Kidney (tissue), 22 donors: ENCODE measurements at places on chromosomes 16 and 17. TPM values are rescaled to one million over a fixed set of nuclear protein-coding genes. Genes with fewer than 3 reads are reported as not detected.

Gene PITPNM3
- total RNA-seq: 9.1 TPM

Gene NACA2
- total RNA-seq: not detected

Gene CLEC3A
- not detected for total RNA-seq

Gene G6PC1
- total RNA-seq: 0.16 TPM

Gene SPNS2
- total RNA-seq: 60.5 TPM

Gene HSD17B1
- total RNA-seq: 0.31 TPM

Gene CDIPT
- total RNA-seq: 85.9 TPM

Gene IGF2BP1
- 1.3 TPM for total RNA-seq

Gene TRAF7
- total RNA-seq: 66.8 TPM

Gene LGALS9C
- total RNA-seq: not detected

Gene KRT17
- total RNA-seq: 11.1 TPM

Gene WSCD1
- total RNA-seq: 14.5 TPM
